Smooth muscle cell of the brain vasculature (primary cell): ENCODE measurements at places on chromosomes 13 and 19.

DNA sequence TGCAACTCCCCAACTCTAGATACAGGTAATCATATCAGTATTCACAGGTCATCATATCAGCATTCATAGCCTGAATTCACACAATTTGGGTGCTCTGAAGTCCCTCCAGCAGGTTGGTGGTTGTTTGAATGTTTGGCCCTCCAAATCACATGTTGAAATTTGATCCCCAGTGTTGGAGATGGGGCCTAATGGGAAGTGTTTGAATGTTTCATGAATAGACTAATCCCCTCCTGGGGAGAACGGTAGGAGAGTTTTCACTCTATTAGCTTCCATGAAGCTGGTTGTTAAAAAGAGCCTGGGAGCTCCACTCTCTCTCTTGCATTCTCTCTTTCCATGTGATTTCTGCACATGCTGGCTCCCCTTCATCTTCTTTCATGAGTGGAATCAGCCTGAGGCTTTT lies 288.6 kb upstream of the PCDH9 start:
- DNase-seq: no peak

DNA sequence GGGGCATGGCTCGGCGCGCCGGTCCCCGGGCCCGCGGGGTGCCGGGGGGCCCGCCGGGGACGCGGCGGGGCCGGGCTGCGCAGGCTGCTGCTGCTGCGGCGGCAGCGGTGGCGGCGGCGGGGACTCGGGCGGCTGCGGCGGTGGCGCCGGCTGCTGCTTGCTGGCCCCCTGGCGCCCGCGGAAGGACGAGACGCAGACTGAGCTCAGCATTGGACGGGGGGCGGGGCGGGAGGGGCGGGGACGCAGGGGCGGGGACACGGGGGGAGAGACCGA lies 368 bp downstream of the KCNC3 start:
- DNase-seq: no peak

DNA sequence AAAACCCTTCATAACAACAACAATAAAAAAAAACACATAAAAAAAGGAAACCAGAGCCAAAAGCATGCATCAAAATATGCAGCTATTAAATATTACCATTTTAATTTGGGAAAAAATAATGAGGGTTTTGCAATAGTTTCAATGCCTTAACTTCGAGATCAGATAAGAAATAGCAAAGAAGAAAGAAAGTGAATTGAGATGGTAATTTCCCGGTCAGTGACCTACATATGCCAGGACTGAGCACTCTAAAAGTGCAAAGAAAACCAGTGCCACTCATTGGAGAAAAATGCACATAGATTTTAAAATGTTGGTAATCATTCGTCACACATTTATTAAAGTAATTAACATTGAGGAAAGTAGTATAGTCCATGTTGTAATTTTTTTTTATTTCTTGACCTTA lies 944.2 kb downstream of the EFNB2 start:
- no peak for DNase-seq

DNA sequence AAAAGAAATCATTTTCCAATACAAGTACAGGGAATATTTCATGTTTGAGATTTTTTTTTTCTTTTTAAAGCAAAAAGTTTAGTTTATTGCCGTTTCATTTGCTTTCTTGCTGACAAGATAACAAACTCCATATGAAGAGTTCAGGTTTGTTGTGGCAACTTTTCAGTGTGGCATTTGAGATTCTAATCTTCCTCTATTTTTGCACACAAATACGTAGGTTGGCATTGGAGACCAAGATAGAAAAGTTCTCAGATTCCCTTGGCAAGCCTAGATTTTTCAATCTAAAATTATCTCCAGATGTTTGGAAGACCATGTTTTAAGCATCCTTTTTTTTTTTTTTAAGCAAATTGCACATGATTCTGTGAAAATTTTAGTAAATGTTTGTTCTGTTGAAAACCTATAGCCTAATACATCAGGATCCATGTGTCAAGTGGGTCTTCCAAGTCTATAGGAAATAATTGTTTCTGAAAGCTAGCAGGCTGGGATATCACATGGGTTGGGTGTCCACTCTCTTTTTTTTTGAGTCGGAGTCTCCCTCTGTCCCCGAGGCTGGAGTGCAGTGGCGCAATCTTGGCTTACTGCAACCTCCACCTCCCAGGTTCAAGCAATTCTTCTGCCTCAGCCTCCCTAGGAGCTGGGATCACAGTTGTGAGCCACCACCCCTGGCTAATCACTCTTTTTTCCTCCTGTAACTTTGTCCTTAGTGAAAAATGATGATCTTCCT lies 2.6 kb downstream of the GARRE1 start:
- no peak for DNase-seq

DNA sequence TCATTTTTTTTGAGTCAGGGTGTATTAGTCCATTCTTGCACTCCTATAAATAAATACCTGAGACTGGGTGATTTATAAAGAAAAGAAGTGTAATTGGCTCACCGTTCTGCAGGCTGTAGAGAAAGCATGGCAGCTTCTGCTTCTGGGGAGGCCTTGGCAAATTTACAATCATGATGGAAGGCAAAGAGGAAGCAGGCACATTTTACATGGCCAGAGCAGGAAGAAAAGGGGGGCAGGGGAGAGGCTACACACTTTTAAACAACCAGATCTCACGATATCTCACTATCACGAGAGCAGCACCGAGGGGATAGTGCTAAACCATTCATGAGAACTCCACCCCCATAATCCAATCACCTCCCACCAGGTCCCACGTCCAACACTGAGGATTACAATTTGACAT lies 44.5 kb upstream of the MIR17HG start:
- DNase-seq: no peak

GRCh38 chr13:113498905-113499304 lies 8.4 kb upstream of the DCUN1D2 start:
- no peak for DNase-seq

GRCh38 chr19:4633140-4633967 lies 6.0 kb upstream of the TNFAIP8L1 start:
- DNase-seq: peak; percentile 45

- no peak for DNase-seq
Measured at GRCh38 chr13:50720861-50721671, 122.4 kb downstream of the DLEU7 start.

DNA sequence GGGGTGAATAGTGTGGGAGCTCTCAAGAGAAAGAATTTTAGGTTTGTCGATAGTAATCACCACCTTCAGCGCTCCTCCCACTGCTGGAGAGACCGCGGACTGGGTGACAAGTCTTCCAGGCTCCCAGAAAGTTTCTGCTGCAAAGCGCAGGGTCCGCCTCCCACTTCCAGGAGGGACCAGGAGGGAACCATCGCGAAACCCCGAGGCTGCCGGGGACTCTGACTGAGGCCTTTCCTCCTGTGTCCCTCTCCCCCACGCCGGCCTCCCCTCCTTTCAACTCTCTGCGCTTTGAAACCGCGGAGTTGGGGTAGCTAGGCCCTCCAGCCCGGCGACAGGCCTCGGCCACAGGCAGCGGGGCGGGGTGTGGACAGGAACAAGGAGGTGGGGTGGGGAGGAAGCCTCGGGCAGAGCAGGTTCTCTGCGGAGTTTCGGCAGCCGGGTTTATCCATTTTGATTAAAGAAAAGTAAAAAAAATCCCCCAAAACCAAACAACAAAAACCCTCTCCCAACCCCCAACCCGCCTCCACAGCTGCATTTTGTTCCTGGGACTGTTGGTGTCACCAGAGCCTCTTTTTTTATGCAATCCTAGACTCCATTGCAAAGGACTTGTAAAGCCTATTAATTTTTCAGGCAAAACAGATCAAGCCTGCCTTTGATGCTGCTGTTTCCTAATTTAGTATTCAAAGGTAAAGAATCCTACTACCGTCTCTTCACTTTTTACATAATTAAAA lies 157.2 kb downstream of the TM9SF2 start:
- DNase-seq: no peak

DNA sequence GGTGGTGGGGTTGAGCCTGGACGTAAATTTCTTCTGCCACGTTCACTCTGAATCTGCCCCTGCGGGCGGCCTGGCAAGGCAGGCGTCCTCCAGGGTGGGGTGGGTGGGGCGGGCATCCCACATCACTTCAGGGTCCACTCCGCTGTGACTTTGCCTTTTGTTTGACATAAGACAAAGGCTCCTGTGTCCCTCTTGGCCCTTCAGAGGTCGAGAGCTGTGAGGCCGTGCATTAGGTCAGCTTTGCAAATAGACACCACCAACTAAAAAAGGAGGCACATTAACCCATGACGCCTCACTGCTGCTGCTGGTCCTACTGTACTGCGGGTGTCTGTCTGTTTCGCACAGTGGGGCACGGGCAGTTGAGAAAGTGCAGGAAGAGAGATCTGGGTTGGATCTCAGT lies 10.5 kb upstream of the ZNF536 start:
- no peak for DNase-seq

DNA sequence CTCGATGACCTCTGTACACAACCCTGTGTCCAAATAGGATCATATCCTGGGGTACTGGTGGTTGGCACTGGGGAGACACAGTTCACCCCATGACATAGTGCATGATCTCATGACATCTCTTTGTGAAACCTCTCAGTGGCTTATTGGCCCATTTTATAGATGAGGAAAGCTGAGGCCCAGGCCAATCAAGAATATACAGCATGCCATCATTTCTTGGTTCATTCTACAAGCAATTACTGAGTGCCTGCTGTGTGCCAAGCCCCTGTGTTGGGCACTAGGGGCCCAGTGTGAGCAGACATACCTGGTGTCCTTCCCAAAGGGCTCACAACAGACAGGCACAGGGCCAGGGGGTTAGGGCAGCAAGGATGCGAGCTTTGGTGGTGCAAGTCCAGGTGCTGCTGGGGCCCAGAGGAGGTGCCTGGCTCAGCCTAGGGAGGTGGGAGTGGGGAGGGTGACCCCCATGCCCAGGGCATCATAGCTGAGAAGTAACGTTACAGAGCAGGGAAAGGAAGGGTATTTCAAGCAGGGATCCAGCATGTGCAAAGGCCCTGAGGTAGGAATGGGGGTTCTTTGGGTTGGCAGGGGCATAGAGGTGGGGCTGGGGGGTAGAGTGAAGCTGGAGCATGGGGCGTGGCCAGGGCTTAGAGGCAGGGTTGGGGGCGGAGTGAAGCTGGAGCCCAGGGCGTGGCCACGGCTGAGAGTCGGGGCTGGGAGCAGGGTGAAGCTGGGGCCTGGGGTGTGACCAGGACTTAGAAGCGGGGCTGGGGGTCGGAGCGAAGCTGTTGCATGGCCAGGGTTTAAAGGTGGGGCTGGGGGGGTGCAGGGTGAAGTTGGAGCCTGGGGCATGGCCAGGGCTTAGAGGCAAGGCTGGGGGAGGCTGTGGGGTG lies 20.7 kb downstream of the COLGALT1 start:
- DNase-seq: no peak

DNA sequence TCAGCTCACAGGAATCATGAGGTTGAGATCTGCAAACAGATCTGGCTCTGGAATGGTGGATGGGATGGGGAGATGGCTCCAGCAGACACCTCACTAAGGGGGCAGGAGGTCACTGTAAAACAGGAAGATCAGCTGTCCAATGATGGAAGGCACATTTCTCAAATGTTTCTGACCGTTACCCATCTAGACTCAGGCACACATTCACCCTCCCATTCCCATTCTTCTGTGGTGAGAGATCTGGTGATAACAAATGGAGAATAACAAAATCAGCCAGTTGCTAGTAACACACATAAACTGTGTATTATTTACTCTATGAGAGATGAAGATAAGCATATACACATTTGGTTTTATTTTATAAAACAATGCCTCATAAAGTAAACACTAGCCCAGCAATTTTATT lies 235.9 kb downstream of the TSHZ3 start:
- no peak for DNase-seq

GRCh38 chr19:21483589-21484170 lies 21.7 kb upstream of the ZNF429 start:
- no peak for DNase-seq

DNA sequence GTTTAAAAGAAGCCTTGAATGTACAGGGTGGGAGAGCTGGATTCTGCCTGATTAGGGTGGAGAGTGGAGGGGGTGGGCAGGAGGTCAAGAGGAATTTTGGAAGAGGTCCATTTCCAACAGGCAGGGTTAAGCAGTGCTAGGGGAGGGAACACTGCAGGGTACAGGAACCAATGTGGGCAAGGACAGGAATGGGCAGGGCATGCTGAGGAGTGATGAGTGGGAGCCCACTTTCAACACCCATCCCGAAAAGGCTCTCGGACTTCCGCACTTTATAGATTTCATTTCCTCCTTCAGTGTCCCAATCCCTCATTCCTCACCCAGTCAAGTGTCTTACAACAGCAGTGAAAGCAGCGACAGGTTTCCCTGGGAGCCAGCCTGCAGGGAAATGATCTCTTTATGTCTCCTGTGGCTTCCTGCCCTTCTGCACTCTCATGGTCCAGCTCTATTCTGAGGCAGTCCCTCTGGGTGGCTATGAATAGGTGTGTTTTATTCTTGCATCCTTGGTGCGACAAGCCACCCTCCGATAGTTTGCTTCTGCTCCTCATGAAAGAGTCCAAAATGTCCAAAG lies 50.5 kb upstream of the ZNF507 start:
- no peak for DNase-seq

DNA sequence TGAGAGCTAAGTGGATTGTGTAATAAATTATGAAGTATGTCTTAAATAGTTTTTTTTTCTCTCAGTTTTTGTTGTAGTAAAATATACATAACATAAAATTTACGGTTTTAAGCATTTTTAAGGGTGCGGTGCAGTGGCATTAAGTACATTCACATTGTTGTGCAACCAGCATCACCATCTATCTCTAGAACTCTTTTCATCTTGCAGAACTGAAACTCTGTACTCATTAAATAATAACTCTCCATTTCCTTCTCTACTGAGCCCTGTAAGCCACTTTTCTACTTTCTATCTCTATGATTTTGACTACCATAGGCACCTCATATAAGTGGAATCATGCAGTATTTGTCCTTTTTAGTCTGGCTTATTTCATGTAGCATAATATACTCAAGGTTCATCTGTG lies 87.1 kb downstream of the GJA3 start:
- no peak for DNase-seq

DNA sequence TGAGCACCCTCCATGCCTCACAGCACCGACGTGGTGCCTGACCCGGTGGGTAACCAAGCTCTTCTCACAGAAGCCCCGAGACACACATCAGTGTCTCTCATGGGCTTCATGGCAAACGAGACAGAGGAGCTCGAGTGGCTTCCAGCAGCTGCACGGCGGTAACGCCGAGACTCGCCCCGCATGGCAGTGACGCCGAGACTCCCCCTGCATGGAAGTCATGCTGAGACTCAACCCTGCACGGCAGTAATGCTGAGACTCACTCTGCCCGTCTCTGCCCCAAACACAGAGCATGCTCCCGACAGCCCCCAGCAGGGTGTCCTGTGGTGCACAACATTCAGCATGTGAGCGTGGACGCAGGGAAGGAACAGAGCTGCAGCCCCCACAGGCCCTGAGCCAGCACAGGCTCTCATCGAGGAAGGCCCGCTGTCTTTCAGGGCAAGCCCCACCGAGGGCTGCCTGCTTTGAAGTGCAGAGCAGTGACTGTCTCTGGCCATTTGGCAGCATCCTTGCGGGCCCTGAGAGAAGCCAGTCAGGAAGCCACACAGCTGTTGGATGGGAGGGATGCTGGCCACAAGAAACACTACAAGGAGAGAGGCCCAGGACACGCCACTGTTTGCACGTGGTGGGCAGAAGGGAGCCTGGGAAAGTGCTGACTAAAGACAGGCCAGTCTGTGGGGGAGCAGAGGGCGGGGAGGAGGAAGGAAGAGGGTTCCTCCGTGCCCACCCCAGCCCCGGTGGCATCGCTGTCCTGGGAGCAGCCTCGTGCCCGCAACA lies 9.5 kb downstream of the GAS6 start:
- DNase-seq: peak; percentile 76
